ENCODE measurements at places on chromosomes 16 and 17. TPM values are rescaled to one million over a fixed set of nuclear protein-coding genes. Genes with fewer than 3 reads are reported as not detected.

Gene PMM2
- total RNA-seq: 17.2 TPM

Gene SLC46A1
- 3.6 TPM for total RNA-seq

- no peak for DNase-seq
Measured at GRCh38 chr16:79008869-79009179, 591.7 kb downstream of the MAF start.

- peak; percentile 10 for DNase-seq
Measured at GRCh38 chr16:50509521-50510341, 38.5 kb upstream of the NKD1 start.

GRCh38 chr16:8953064-8953463, 10.6 kb downstream of the USP7 start:
- no peak for DNase-seq

DNA sequence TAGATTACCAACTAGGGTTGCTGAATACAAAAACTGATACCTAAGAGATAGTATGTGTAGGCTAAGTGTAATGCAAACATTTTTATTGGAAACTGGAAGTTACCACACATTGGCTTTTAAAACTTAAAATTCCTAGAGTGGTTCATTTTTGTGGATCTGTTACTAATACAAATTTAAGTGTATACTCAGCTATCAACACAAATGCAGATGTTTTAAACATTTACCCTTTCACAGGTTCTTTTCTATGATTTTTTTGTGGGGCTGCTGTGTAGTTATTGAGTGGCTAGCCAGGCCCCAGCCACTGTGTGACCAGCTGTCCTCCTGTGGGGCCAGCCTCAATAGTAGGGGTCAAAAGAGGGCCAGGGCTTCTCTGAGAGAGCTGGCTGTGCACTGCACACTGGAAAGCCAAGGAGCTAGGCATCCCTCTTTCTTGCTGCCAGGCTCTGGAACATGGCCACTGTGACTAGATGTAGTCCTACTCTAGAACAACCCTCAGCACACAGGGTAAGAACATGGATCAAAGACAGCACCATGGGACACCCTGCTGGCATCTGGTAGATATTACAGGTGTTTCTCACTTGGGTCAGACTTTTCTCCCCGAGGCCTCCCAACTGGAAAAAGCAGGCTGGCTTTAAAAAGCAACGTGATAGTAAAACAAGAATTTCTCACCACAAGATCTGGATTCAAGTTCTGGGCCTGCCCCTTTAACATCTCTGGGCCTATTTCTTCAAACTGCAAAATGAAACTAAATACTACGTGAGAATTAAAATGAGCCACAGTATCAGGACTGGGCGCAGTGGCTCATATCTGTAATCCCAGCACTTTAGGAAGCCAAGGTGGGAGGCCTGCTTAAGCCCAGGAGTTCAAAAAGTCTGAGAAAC, 7.3 kb upstream of the VEZF1 start:
- DNase-seq: peak; percentile 69

GRCh38 chr16:80852261-80852872, 48.0 kb upstream of the CDYL2 start:
- peak; percentile 9 for DNase-seq

GRCh38 chr16:70594569-70594968, 51.8 kb upstream of the IL34 start:
- no peak for DNase-seq

Gene GRAP
- total RNA-seq: under 0.01 TPM

DNA sequence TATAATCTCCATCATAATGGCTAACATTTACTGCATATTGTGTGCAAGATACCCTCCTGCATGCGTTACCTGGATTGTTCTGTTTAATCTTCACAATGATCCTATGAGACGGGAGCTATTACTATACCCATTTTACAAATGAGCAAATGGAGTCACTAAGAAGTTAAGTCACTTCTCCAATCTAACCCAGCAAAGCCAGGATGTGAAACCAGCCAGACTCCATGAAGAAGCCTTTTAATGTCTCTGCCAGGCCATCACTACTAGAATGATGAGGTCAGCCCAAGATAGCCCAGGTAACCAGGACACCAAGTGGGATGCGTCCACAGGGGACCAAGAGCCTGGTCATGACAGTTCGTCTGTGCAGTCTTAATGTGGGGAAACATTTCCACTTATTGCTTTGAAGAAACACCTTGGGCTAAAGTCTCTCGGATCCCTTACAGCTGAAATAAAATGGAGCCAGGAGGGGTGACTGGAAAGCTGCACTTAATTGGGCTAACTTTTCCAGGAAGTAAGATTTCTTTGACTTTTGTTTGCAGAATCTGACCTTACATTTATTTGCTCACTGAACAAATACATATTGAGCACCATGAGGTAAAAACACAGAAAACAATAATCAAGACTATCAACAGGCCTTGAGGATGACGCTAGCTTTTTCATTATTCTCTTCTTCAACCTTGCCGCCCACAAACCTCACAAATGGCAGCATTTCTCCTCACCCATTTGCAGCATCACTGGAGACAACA, 926 bp upstream of the SHCBP1 start:
- no peak for DNase-seq

DNA sequence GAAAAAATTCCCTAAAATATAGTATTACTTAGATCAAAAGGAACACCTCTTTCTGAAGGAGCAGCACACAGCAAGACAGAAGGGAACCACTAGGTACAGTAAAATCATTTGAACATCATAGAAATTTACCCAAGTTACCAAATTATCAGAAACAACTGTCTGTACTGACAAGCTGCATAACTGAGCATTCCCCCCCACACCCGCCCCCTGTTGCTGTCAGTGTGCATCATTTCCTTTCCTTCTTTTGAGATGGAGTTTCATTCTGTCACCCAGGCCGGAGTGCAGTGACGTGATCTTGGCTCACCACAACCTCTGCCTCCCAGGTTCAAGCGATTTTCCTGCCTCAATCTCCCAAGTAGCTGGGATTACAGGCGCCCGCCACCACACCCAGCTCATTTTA, 120.7 kb downstream of the TRIM37 start:
- no peak for DNase-seq

DNA sequence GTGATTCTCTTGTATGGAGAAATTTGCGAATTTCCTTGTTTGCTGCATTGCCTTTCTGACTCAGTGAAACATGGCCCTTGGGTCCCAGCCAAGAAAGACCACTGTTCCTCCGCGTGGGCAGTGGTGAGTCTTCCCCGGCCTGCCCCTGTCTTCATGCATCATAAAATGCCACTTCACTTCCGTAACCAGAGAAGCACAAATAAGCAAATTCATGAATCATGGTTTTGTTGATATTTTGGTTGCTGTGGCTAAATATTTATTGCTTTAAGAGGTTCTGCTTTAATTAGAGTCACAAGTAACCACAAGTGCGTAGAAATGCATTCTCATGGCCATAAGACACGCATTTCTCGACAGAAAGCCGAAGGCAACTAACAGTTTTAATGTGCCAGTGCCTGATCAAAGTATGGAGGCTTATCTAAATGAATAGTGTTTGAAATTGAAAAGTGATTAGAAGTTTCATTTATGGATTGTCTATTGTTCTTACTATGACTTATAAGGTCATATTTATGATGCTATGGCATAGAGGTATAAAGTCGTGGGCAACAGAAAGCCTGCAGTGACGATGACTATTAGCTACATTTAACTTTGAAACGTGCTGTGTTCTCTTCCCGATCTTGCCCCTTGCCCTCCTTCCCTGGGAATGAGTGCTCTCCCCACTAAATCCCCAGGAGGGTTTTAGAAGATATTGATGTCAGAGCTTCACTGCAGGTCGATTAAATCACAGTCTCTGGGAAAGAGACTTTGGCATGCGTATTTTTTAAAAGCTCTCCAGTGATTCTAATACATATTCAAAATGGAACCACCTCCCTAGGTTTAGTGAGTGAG, 76.0 kb downstream of the WIPI1 start:
- peak; percentile 93 for DNase-seq

Gene HS3ST3A1
- 28.5 TPM for total RNA-seq

Gene CA10
- not detected for total RNA-seq

Gene SRCIN1
- not detected for total RNA-seq

Gene KRT16
- not detected for total RNA-seq

- DNase-seq: peak; percentile 7
Measured at GRCh38 chr17:55478971-55479370, 32.3 kb downstream of the SMIM36 start.

Gene PRSS21
- total RNA-seq: 0.17 TPM

- DNase-seq: no peak
Measured at GRCh38 chr16:29737713-29738112, 8.1 kb downstream of the C16orf54 start.

GRCh38 chr17:67246653-67247415, 1.8 kb upstream of the HELZ start:
- DNase-seq: peak; percentile 73

Gene CACNA1G
- 0.99 TPM for total RNA-seq

DNA sequence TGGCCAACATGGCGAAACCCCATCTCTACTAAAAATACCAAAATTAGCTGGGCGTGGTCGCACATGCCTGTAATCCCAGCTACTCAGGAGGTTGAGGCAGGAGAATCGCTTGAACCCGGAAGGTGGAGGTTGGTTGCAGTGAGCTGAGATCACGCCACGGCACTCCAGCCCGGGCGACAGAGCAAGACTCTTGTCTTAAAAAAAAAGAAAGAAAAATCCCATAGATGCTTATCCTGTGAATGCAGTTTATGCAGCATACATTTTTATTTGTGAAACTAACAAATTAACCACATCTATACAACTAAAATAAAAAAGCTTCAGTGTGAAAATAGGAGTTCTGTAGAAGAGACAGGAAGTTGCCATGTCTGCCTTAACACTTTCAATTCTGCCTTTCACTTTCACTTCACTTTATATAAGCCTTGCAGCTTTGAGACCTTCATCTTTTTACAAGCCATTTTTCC, 7.1 kb downstream of the IGSF6 start:
- no peak for DNase-seq

- DNase-seq: peak; percentile 75
Measured at GRCh38 chr16:81457326-81458133, 12.9 kb downstream of the CMIP start.

Data from fibroblast of lung (primary cell).